ENCODE measurements at places on chromosomes 3 and 15.

DNA sequence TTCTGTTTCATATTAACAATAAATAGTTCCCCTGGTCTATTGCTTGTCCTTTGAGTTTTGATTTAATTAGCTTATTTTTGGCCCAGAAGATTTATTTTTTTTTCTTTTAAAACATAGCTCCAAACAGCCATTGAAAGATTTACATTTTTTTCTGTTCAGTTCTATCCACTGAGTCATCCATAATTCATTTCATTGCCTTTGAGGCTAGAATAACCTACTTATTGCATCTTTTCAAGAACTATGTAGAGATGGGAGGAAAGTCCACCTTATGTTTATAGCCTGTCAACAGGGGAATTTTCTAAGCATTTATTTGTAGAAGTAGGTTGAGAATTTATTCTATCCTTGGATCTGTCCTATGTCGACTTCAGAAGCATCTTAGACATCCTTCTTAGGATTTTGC, 53.4 kb upstream of the CHD2 start:
- DNase-seq: peak; percentile 34

DNA sequence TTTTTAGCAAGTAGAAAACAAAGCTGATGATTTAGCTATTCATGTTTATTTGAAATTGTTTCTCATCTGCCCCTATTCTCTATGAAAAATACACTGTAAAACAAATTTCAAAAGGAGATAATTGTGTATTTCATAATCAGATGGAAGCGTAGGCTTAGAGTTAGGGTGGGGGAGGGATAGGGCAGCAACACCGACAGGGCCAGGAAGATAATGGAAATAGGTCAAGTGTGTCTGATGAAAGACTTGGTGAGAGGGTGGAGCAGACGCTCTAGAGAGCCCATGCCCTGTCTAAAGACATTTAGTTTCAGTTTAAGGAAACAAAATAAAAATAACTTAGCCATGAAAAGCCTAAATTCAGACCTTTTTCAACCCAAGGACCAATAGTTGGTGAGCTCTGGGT, 51.6 kb upstream of the ARL6 start:
- no peak for DNase-seq

- DNase-seq: no peak
Observed at GRCh38 chr3:41673650-41674049, 288.3 kb downstream of the ULK4 start.

- DNase-seq: no peak
Observed at GRCh38 chr3:71254281-71255057, 329.1 kb downstream of the FOXP1 start.

GRCh38 chr3:31246293-31247062, 286.2 kb upstream of the STT3B start:
- no peak for DNase-seq

GRCh38 chr3:128054367-128054766, 2.1 kb downstream of the SEC61A1 start:
- DNase-seq: peak; percentile 61

DNA sequence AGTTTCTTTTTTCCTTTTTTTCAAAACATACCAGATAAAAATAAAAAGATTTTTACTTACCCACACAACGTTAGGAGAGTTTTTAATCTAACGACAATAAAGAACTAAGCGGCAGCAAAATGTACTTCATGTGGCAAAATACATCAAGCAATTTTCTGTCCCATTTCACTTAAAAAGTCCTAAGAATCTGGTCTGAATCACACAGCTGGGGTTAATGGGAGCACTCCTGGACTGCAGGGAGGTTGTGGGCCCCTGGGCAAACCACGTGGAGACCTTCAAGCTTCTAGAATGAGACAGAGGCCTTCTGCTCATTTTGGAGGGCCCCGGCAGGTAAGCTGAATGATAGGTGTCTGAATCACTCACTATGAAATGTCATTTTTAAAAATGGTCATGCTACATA, 193.8 kb downstream of the RORA start:
- DNase-seq: no peak

DNA sequence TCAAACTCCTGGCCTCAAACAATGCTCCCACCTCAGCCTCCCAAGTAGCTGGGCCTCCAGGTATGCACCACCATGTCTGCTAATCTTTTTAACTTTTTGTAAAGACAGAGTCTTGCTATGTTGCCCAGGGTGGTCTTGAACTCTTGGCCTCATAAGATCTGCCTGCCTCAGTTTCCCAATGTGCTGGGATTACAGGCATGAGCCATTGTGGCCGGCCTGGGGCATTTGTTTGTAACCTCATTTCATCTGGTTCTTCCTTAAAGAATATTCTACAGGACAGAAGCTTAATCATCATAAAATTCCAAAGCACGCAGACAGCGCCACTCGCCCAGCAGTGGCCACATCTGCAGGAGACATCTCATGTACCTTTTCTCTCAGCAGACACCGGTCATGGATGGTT, 23.6 kb upstream of the CYFIP1 start:
- DNase-seq: no peak

GRCh38 chr3:25120665-25121064, 307.4 kb upstream of the RARB start:
- no peak for DNase-seq

- peak; percentile 4 for DNase-seq
Observed at GRCh38 chr3:74267588-74268184, 346.8 kb downstream of the CNTN3 start.

GRCh38 chr15:55221090-55222011, 24.6 kb upstream of the RSL24D1 start:
- DNase-seq: peak; percentile 64

- DNase-seq: no peak
Observed at GRCh38 chr3:128413003-128413370, 53.7 kb downstream of the DNAJB8 start.

All from hepatic stellate cell (primary cell).